ENCODE measurements at places on chromosomes 4 and X. TPM values are rescaled to one million over a fixed set of nuclear protein-coding genes. Genes with fewer than 3 reads are reported as not detected.

ARX gene
- total RNA-seq = not detected

MTTP gene
- 0.53 TPM for total RNA-seq

- no peak for ATAC-seq
Measured at GRCh38 chrX:122579526-122579925, 604.6 kb upstream of the GRIA3 start.

DNA sequence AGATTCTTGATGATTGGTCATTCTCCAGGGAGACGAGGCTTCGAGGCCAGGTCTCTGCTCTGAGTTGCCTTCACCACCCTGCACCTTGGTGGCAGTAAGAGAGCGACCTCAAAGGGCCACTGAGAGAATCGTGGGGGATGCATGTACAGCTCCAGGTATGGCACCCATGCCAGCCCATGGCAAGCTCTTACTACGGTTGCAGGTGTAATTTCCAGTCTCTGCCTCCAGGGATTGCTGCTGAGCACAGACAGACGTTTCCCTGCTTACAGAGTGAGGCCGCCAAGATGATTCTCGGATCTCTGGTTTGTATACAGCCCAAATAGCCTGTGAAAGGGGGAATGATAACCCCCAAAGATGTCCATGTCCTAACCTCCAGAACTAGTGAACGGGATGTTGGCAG is 16.3 kb upstream of the DRD5 start:
- no peak for ATAC-seq

- no peak for ATAC-seq
Measured at GRCh38 chrX:21982311-21982710, 41.8 kb downstream of the SMS start.

- ATAC-seq = no peak
Measured at GRCh38 chr4:54719378-54719777, 61.6 kb downstream of the KIT start.

GRCh38 chrX:29640106-29640505 is 575.3 kb upstream of the MAGEB2 start:
- no peak for ATAC-seq

DNA sequence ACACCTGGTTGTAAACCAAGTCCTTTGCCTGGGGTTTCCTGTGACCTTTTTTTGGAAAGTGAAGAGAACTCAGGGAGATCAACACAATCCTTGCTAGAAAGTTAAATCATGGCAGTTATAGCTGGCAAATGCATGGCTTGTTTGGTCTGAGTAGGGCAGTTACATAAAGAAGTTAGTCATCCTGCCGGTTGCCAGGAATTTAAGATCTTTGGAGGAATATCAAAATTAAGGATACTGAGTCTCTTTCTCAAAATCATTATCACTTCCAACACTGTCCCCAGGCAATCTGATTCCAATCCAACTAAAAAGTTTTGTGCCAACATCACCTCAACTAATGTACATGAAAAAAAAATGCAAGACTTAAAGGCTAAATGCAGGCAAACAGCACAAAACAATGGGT is 40.3 kb downstream of the C4orf54 start:
- no peak for ATAC-seq

GRCh38 chr4:155007660-155008176 is 200.7 kb upstream of the NPY2R start:
- no peak for ATAC-seq

DNA sequence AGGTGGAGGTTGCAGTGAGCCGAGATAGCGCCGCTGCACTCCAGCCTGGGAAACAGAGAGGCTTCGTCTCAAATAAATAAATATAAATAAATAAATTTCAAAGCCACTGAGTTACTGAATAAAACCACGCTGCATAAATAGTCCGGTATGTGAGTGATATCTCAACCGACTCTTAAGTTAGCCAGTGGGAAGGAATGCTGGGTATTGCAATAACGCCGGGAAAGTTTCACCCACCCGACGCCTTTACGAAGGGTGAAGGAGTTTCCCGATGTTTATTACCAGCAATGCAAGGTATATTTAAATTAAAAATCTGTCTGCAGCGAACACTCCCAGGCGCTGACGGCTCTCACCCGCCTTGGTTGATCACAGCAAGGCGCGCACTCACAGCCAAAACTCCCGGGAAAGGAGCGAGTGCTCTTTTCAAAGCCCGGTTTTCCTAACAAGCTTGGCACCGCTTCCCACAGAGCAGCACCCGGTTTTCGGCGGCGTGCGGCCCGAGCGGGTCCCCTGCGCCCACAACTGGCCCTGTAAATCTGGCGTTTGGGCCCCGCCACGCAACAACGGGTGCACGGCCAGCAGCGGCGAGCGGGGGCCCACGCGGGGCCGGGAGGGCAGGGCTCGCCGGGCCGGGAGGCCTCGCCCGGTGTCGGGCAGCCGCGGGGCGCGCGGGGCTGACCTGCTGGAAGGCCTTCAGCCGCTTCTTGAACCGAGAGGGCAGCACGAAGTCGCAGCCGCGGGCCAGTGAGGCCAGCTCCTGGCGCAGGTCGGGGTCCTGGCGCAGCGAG is 13.7 kb downstream of the PPP2R3B start:
- no peak for ATAC-seq

GRCh38 chr4:41377196-41377595 is 120.5 kb downstream of the UCHL1 start:
- ATAC-seq = no peak

DNA sequence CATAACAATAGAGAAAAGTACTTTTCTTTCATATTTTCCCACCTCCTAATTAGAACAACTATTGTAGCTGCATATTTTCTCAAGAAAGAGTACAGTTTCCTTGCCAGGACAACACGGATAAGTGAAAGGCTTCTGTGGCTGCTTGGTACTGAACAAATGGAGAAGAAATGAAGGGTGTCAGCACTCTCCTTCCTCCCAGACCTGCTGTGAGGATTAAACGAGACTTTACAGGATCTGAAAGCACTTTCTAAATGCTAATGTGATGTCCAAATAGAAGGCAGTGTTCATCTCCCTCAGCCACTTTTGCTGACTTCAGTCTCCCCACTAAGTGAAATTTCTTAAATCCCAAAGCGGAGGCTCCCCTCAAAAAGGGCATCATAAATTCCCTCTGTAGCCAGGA is 13.9 kb downstream of the NIPAL1 start:
- no peak for ATAC-seq

DNA sequence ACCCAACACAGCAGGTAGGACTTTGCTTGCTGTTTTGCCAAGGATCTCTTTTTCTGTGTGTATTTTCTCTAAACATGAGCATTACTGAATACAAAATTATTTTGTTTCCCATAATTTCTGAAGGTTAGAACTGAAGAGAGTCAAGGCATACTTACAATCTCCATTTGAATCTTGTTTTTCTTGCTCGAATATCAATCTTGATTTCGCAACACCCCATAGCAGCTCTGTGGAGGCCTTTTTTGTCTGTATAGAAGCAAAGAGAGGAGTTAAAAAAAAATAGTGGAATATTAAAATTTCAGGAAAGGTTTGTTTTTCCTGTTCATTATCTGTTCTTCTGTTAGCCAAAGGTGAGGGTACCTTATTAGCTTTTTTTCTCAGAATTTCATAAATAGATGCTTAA is 92.9 kb downstream of the TNIP2 start:
- no peak for ATAC-seq

DNA sequence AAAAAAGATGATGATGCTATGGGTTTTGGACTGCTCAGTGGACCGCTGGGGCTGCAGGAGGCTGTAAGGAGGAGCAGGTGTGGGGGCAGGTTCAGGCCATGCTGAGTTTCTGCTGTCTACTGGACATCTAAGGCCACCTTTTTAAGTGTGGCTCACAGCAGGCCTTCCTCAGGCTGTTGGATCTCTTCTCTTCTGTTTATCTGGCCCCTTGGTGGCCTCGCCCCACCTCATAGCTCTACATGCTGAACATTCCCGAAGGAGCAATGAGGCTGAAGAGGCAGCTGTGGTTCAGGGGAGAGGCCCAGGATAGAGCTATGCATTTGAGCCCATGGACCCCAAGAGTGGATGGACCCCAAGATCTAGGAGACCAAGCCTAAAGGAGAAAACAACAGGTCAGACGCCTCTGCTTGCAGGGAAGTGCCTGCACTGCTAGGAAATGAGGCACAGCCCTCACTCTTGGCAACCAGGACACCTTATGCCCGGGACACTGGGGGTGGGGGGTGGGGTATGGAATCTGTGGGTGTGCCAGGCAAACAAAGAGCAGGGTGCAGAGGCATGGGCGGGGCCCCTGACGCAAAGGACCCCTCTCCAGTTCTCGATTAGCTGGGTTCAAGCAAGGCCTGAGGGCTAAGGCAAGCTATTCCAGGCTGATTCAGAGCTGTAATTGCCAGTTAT is 168.9 kb downstream of the BCOR start:
- ATAC-seq = no peak

Data from activated T-helper 17 cell treated with anti-CD3 and anti-CD28 coated beads, Interleukin-2, amount 50 U/mL, for 72 hours (primary cell).